Inflammatory macrophage treated with lipopolysaccharide for 4 hours (primary cell): ENCODE measurements at places on chromosomes 11 and 22.

- DNase-seq: no peak
These were observed 87.4 kb downstream of the BRD1 start for GRCh38 chr22:49740242-49740641.

- DNase-seq: no peak
These were observed 1.2 kb upstream of the GRK2 start for GRCh38 chr11:67264877-67265632.

DNA sequence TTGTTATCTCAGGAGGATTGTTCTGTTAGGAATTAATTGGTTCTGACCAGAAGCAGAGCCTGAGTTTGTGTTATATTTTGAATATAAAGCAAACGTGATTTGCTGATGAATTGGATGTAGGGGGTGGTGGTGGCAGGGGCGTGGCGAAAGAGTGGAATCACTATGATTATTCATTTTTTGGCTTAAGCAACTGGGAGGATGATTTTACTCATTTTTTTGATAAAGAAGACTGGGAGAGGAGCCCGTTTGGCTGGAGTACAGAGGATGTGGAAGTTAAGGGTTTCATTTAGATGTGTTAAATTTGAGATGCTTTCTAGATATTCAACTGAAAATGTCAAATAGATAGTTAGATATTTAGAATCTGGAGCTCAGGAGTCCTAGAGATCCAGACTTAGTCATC, 83.4 kb upstream of the MYO18B start:
- no peak for DNase-seq

DNA sequence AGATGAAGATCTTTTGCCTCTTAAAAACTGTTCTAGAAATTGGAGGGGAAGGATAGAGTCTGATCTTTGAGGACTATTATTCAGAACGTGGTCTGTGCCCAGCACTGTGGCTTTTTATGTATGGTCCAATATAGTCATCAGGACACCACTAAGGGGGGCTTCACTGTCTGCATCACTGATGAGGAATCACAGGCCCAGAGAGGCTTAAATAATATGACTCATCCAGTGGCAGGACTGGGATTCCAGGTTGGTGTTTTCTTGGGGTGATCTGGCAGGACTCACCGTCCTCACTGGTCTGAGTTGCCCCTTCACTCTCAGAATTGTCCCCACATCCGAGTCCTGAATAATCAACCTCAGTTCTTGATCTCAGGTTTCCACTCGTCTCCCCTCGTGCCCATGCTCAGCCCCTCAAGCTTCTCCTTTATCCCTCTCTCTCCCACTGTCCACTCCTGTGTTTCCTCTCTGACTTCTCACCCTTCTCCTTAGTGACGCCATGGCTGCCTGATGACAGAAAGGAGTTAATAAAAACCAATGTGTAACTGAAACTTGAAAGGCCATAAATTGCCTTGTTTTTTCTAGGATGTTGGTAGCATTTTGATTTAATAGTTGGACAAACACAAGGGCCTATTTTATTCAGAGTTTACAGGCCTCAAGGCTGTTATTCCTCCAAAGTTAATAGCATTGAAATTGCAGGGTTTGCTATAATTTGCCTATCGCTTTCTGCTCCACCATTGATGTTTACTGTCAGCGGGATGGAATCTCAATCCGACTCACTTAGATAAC, 95.7 kb upstream of the NNMT start:
- DNase-seq: no peak

DNA sequence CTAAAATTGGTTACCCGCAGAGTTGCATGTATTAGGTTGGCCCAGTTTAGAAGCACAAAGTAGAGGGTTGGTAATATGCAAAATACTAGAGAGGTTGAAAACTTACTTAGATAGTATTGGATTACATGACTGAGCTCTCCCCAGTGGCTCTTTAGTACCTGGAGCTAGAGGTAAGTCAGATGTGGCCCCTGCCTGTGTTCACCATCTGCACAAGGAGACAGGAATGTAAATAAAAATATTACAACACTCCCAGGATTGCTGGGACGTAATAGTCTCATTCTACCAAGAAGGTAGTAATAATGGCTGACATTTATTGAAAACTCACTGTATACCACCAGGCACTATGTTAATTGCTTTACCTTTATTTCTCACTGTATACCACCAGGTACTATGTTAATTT, 129.6 kb downstream of the SLC17A6 start:
- no peak for DNase-seq

DNA sequence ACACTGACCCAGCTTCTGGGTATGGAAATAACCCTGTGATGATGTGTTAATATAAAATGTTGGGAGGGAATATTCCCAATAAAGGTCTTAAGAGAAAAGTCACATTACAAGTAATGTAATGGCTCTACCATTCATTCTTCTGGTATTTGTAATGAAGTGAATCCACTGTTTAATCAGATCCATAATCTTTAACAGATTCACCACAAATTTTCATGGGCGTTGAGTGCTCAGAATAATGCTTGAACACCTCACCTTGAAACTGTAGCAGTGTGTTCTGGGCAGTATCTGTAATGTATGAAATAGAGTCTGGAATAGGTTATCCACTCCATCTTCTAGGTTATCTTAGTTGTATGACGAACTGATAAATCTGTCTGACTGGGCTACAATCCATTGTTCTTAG, 26.6 kb upstream of the CRTAM start:
- no peak for DNase-seq

DNA sequence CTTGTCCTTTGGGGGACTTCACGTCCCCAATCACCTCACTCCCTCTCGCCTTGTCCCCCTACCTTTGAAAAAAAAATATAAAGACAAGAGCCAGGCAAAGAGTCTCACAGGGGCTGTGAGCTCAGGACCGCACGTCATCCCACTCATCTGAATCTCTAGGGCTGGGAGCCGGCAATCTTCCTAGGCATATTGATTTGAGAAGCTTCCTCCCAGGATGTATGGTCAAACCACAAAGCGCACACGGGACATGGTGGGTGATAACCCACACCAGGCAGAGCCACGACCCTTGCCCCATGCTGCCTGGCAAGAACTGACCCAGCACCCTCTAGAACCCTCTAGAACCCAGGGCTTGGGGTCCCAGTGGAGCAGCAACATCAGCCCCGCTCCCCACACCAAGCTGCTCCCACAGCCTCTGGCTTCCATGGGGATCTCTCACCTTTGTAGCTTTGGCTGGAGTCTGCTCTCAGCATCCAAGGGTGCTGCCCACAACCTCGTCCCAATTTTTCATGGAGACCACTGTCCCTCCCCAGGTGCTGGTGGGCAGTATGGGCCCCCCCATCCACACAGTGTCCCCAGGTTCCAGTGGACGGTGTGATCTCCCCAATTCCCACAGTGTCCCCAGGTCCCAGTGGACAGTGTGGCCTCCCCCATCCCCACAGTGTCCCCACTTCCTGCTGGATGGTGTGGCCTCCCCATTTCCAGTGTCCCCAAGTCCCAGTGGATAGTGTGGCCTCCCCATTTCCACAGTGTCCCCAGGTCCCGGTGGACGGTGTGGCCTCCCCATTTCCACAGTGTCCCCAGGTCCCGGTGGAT, 85.2 kb upstream of the FGF3 start:
- DNase-seq: no peak

- no peak for DNase-seq
These were observed 2.5 kb downstream of the LIF start for GRCh38 chr22:30244066-30244465.

DNA sequence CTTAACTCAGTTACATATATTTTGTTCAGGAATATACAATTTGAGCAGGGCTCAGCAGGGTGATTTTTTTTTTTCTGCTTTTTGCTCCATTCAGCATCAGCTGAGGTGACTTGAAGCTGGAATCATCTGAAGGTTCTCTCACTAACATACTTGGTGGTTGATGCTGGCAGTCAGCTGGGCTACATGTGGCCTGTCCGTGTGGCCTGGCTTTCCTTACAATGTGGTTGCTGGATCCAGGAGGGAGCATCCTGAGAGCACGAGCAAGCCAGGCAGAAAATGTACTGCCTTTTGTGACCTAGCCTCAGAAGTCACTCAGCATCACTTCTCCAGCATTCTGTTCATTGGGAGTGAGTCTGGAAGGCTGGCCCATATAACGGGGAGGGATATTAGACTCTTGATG, 151.6 kb upstream of the E2F8 start:
- no peak for DNase-seq
